ENCODE measurements at places on chromosomes 5 and 9.

- DNase-seq = no peak
These were observed 199.9 kb upstream of the CDKN2B start for GRCh38 chr9:22208846-22209585.

GRCh38 chr5:34497470-34497808 is 158.7 kb upstream of the RAI14 start:
- DNase-seq = no peak

DNA sequence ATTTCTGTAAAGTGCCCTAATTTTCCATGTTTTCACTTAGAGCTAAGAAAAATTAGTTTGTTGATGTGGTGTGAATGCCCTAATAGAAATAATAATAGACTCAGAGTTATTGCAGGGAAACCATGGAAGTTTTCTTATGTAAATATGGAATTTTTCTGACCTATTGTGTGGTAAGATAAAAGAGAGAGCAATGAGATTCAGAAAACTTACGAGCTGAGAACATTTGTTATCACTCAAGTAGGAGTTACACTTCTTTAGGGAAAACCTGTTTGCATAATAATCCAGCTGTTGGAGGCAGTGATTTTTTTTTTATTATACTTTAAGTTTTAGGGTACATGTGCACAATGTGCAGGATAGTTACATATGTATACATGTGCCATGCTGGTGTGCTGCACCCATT is 39.2 kb downstream of the PRR16 start:
- no peak for DNase-seq

DNA sequence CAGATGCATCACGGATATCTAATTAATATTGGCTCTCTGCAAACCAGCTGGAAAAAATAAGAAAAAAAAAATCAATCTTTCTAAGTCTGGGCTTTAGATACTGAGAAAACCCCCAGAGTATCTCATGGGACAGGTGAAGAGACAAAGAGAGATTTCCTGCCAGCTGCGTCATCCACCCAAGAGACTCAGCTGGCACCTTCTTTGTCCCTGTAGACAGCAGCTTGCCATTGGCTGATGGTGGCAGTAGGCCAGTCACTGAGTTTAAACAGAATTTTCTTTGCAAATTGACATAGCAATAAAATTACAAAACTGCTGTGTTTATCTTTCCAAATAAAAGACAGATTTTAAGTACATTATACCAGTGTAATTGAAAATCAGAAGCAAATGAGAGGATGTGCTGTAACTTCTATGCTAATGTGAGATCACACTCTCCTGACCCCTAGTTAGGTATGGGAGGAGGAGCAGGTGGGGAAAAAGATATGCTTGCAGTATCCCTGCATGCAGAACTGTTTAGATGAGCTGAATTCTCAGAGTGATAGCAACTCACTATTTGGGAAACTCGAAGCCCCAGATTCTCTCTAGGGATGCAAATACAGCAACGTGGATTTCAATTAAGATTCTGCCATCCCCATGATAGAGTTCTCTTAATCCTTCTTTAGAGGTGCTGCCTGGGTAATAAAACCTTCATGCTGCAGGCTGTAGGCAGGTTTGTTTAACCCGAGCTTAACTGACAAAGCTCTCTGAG is 72.2 kb downstream of the NMUR2 start:
- no peak for DNase-seq

- DNase-seq = no peak
These were observed 126.3 kb downstream of the UNC13B start for GRCh38 chr9:35287987-35288632.

DNA sequence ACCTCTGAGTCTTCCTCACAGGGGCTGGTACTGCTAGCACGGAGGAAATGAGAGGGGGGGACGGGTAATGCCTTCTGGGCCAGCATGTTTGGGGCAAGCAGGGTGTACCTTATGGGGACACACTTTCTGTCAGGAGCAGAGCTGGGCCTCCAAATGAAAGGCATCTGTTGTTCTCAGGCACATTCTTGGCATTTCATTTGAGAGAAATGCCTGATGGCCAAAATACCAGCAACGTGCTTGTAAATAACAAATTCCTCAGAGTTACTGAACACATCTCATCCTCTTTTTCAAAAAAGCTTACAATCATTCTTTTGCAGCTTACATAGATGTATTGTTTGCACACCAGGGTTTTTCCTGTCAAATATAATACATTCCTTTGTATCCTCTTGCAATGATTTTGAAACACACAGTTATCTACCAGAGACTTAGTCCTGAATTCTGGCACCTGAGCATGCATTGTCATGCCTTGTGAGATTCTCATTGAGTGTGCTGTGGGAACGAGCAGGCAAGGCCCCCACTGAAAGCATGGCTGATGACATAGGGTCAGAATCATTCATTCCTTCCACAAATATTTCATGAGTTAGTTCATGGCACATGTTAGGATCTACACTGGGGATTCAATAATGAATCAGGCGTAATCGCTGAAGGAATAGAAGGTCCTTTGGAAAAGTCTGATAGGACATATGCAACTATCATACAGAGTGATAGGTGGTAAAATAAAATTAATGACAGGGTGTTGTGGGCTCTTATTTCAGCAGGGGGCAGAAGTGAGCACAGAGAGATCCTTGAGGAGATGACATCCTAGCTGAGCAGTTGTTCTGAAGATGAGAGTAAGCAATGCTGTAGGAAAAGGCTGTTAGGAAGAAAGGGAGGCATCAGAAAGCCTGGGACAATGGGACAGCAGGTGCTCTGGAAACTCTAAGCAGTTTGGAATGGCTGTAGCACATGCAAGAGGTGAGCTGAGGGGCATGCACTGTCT is 260.9 kb upstream of the TUT7 start:
- no peak for DNase-seq

GRCh38 chr5:108623826-108624225 is 123.9 kb upstream of the FER start:
- DNase-seq = no peak

DNA sequence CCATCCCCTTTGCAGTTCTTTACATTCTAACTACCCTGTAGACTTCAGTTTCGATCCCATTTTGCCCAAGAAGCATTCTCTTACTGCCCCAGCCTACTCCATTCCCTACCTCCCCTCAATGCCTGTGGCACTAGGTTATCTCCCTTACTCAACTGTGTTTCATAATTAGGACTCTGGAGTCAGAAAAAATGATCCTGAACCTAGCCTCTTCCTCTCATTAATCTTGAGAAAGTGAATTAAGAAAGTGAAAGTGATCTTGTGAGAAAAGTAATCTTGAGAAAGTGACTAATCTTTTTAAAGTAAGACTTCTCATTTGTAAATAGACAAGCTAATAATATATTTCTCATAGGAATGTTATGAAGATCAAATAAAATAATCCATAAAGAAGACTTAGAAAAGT is 444.0 kb upstream of the TRPC7 start:
- DNase-seq = no peak

GRCh38 chr9:86764671-86765343 is 182.5 kb downstream of the GAS1 start:
- no peak for DNase-seq

DNA sequence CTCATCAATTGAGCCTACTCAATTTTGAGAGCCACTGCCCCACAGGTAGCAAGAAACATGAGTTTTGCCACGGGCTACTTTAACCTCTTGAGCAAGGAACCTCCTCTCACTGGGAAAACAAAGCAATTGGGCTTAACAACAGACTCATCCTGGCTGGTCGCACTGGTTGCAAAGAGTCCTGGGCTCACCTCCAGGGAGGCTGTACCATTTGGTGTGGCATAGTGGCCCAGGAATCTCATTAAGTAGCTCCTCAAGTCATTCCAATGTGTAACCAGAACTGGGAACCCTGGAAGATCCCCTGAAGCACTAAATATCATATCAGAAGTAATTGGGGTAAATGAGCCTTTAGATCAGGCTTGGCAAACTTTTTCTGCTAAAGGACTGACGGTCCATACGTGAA is 78.5 kb downstream of the MYO10 start:
- DNase-seq = no peak

DNA sequence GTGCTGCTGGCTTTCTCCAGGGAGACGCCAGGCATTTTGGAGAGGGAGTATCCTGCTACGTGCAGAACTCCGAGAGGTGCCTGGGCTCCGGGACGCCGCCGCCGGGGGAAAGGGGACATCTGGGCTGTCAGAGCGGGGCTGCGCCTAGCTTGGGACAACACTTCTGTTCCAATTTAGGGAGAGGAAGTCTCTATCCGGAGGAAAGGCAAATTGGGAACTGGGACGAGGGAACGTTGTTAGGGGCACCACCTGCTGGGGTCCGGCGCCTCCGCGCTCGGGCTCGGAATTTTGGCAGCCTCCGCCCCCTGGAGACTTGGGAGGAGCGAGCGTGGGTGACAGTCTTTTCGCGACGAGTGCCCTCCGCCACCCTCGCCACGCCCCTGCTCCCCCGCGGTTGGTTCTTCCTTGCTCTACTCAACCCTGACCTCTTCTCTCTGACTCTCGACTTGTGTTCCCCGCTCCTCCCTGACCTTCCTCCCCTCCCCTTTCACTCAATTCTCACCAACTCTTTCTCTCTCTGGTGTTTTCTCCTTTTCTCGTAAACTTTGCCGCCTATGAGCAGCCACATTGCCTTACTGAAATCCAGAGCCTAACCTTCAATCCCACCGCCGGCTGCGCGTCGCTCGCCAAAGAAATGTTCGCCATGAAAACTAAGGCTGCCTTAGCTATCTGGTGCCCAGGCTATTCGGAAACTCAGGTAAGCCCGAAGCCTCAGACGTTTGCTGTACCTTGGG is 1.6 kb downstream of the TSLP start:
- DNase-seq = no peak

DNA sequence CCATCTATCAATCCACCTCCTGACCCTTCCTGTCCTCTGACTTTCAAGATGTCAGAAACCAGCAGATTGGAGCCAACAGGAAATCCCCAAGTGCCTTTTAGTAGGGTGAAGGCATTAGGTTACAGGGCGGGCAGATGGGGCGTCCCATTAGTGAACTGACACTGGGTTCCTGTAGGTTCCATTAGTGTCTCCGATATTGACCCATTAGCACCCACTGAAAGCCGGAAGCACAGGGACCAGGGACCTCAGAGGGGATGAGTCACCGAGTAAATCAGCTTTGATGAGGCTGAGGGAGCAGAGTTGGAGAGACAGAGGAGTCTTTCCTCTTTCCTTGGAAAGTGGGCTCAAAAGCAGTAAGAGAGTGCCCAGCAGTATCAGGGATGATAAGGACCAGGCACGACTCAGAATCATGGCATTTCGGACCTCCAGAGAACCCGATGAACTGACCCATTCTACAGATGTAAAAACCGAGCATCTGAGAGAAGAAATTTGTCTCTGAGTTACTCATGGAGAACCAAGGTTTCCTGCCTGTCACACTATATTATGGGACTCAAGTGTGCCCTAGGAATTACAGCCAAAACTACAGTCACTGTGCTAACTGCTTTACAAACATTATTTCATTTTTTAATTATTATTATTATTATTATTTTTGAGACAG is 47.2 kb upstream of the FABP6 start:
- DNase-seq = no peak

DNA sequence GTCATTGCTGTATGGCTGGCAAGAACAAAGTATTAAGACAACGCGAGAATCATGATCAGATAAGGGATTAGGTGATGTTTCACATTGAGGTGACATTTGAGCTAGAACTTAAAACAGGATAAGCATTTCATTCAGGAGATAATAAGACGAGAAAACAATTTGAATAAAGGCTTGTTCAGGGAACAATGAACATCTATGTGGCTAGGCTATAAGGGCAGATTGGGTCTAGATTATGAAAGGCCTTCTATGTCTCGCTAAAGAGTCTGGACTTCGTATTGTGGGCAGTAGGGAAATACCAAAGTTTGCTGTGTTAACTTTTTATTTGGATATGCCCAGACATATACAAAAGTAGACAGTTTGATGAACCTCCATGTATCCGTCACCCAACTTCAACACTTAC is 6.9 kb downstream of the MRPL22 start:
- DNase-seq = no peak

GRCh38 chr9:89670801-89671434 is 66.1 kb downstream of the GADD45G start:
- no peak for DNase-seq

GRCh38 chr5:119327018-119327417 is 28.8 kb upstream of the TNFAIP8 start:
- no peak for DNase-seq

GRCh38 chr9:93111371-93112115 is 15.5 kb downstream of the CARD19 start:
- DNase-seq = no peak

- DNase-seq = no peak
These were observed 41.9 kb downstream of the GPBP1 start for GRCh38 chr5:57215629-57216195.

DNA sequence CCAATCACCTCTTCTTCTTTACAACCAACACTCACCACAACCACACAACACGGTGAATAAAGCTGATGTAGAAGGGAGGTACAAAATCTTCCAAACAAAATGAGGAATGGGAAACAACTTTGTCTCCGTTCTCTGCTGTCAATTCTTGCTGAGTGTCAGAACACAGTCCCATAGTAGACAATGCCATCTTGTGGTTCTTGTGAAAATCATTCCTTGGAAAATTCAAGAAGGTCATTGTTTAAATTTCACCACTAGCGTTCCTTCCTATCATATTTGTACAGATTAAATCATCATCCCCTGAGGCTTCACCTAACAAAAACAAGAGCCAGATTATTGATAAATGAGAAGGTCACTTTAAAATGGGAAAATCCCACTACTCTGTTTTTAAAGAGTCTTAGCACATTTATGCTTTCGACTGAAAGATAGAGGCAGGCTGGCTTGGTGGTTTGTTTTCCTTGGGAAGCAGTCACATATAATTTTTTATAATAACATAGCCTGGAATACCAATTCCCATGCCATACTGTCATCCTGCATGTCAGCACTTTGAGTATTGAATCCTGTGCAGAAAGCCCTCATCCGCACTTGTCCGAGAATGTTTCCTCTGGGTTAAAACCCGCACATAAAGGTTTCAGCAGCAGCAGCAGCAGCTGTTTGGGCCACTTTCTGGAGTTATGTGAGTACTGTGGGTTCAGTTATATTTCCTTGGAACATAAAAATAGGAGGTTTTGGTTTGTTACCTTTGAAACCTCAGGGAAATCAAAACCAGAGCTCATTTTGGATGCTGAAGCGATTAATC is 395.0 kb upstream of the SMARCA2 start:
- peak; percentile 32 for DNase-seq

- peak; percentile 20 for DNase-seq
These were observed 33.6 kb downstream of the ERMP1 start for GRCh38 chr9:5799314-5799713.

- DNase-seq = no peak
These were observed 406.1 kb downstream of the RAB3C start for GRCh38 chr5:58988938-58989337.

DNA sequence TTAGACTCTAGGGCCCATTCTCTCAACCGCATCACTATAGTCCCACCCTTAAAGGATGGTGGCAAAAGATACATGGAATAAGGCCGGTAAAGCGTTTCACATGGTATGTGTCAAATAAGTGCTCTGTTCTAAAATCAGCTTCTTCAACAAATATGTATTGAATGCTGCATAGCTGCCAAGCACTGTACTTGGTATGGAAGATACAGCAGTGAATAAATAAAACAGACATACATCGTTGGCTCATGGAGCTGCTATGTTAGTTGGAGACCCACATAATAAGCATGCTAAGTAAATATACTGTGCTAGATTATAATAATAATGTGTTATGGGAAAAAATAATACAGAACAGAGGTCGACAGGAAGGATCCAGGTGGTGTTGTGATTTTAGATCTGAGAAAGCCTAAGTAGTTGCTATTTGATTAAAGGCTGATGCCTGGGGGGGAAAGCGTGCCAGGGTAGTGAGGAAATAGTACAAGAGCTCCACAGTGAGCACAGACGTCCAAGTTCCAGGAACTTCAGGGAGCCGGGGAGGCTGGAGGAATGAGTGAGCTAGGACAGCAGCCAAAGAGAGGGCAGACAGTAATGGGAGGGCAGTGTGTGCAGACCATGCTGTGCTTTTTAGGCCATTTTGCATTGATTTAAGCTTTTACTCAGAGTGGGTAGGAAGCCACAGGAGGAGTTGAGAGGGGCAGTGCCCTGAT is 93.7 kb downstream of the JAKMIP2 start:
- DNase-seq = no peak

Data from SK-N-MC (cell line).